ENCODE measurements at places on chromosomes 3 and 15. TPM values are rescaled to one million over a fixed set of nuclear protein-coding genes. Genes with fewer than 3 reads are reported as not detected.
A peak's percentile ranks its signal among the peaks of the same experiment; 100 is the strongest.

DNA sequence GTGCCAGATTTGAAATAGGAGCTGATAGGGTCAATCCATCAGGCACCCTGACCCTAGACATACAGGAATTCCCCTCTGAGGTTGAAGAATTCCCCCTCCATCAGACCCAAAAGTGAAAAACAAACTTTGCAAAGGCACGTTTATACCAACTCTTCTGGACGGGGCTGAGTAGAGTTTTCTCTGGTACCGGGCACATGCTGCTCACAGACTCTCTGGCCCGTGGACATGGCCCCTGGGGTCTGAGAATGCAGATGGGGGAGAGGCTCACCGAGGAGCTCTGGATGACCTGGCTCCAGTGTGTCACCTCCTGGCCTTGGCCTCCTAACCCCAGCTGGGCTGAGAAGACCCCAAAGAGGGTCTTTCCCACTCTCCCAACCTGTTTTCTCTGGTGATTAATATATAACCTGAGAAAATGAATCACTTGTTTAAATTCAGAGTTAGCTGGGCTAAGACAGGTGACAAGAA, 11.2 kb upstream of the LIPC start:
- no peak for DNase-seq

DNA sequence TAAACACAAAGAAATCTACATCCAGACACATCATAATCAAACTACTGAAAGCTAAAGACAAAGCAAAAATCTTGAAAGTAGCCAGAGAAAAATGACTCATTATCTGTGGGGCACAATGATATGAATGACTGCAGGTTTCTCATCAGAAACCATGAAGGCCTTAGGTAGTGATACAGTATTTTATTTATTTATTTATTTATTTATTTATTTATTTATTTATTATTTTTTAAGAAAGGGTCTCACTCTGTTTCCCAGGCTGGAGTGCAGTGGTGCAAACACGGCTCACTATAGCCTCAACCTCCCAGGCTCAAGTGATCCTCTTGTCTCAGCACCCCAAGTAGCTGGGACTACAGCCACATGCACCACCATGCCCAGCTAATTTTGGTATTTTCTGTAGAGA, 15.2 kb downstream of the CCK start:
- DNase-seq, result no peak

DNA sequence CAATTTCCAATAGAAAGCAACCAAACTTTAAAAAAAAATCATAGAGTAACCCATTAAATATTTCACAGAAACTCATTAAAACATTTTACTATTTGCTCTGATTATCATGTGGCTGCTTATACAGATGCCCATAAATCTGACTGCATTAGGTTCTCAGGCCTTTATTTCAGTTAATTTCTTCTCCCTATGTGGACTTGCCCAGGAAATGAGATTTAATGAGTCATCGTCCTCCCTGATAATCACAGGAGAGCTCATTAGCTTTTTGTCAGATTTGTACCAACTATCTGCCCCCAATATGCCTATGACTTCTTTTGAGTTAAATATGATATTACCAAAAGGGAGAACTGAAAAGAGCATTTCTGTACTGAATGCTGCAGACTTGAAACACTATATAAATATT, 168.0 kb downstream of the FOXB1 start:
- DNase-seq, result no peak

DNA sequence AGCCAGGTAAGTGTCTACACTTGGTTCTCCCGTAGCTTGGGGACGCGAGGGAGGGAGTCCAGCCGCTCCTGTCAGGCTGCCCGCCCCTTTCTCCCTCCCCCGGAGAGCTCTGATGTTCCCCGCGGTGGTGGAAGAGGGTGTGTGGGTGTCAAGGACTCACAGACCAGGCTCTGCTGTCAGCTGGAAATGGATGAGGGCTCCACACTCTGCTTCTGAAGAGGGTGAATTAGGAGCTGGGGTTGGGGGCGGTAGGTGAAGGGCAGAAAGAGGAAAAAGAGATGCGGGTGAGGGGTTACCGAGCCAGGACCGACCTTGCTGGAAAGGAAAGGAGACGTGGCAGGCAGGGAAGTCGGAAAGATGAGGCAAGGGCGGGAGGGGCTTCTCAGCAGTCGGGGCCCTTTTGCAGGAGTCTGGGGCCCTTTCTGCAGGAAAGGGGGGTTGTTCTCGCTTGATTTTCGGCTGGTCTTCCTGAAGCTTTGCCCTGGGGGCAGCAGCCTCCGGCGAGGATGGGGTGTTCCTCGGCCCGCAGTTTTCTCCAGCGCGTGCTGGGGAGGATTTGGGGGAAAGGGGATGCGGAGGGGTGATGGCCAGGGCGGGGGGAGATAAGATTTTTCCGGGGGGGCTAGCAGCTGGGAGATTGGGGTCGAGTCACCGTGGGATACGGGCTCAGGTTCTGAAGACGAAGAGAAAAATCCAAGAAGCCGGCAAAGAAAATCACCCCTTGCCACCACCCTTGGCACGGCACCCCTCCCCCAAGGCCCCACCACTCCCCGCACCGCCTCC, 602 bp upstream of the BAHD1 start:
- peak; percentile 58 for DNase-seq

Gene PAK2
- 43.5 TPM for total RNA-seq

- DNase-seq, result no peak
These were observed 70.4 kb downstream of the LSM3 start for GRCh38 chr3:14248849-14249523.

DNA sequence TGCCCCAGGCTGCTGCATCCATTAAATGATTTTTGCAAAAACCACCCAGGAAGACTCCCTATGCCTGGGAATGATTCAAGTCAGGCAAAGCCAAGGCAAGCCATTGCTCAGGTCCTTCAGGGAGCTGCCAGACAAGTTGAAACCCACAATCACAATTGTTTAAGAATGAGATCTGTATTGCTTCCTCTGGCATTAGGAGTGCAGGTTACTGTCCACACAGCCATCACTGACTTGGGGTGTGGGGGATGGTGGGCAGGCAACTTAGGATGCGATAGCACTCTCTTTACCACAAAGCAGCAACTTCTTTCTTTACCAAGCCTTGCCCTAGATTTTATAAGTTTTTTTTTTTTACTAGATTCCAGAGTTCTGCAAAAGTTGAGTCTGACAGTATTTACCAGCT, 15.0 kb upstream of the IL20RB start:
- no peak for DNase-seq

DNA sequence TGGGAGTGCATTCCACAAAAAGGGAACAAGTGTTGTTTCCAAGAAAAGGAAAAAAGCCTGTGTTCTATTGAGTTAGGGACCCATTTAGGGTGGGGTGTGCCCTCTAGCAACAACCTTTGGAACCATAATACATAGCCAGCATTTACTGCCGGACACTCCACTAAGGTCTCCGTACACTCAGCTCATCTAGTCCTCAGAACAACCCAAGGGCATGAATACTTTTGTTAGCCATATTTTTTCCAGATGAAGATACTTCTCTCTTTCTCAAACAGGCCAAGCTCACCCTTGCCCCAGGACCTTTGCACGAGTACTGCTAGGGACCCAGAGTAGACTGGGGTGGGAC, 46.2 kb downstream of the GLDN start:
- no peak for DNase-seq

GRCh38 chr3:77786216-77786615, 746.3 kb downstream of the ROBO2 start:
- no peak for DNase-seq

GRCh38 chr15:98315971-98316370, 332.4 kb upstream of the IGF1R start:
- no peak for DNase-seq

Gene PLCB2
- 7.5 TPM for total RNA-seq

Gene WDR93
- total RNA-seq, result not detected

- DNase-seq, result no peak
These were observed 6.9 kb downstream of the MUC13 start for GRCh38 chr3:124927574-124928045.

Gene STRIT1
- 0.79 TPM for total RNA-seq

Gene ZBED2
- total RNA-seq, result not detected

Gene PTH1R
- total RNA-seq, result 13.0 TPM

Gene ATP10A
- total RNA-seq, result 1.2 TPM

Gene SLC12A1
- total RNA-seq, result not detected

DNA sequence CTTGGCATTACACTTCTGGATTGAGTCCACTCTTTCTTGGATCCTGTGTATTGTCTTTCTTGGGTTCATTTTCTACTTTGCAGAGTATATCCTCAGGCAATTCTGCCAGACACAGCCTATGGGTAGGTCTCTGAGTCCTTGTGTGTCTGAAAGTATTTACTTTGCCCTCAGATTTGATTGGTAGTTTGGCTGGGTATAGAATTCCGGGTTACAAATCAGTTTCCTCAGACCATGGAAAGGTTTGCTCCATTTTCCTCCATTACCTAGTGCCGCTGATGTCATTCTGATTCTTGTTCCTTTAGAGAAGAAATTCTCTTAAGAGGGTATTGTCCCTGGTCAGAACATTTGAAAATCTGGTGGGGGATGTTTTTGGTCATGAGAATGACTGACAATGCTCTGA, 133.2 kb downstream of the NUP210 start:
- no peak for DNase-seq

- no peak for DNase-seq
These were observed 121.1 kb downstream of the GSK3B start for GRCh38 chr3:119973018-119973646.

GRCh38 chr3:46946856-46947545, 29.5 kb downstream of the CCDC12 start:
- peak; percentile 59 for DNase-seq

DNA sequence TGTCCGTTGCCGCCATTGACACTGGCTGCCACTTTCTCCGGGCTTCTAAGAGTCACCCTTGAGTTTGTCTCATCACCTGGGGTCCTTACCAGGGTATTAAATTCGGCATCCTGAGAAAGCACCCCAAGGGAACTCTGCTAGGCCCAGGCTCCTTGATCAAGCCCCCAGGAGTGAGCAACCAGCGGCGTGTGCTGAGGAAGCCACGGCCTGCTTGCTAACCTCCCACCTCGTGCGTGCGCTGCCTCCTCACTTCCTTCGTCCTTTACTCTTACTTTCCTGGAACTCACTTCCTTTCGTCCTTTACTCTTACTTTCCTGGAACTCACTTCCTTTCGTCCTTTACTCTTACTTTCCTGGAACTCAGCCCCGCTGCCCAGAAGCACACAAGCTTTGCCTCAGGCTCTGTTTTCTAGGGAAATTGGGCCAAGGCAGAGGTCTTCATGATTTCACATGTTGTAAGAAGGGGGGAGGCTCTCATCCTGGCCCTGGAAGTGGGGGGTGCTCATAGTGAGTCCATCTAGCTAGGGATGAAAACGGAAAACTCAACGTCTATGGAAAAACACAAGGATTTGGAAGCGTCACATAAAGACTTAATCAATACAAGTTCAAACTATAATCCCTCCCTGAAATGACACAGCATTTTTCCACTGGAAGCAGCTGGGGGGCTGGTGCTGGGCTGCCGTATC, 36.7 kb upstream of the BDH1 start:
- DNase-seq, result no peak

- no peak for DNase-seq
These were observed 560.8 kb downstream of the FOXP1 start for GRCh38 chr3:71022551-71023335.

- no peak for DNase-seq
These were observed 83.5 kb downstream of the FAM81A start for GRCh38 chr15:59521443-59521842.

DNA sequence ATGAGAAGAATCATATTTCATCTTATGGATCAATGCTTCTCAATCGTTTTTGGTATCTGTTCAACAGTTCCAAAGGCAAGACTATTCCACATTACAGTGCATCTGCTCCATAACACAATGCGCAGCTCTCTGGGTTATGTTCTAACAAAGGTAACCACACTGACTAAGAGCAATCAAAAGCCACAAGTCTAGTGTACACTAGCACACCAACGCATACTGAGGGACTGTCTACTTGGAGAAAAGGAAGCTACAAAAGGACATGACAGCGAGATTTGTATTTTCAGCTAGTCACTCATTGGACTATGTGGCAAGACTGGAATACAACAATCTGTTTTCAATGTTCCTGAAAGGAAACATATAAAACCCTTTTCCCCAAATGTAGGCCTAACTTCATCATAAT, 35.8 kb downstream of the SETD2 start:
- DNase-seq, result no peak

Gene SPTBN5
- total RNA-seq, result 3.6 TPM

Gene CEMIP
- not detected for total RNA-seq

- DNase-seq, result no peak
These were observed 56.7 kb upstream of the MAGI1 start for GRCh38 chr3:66095295-66096001.

Gene TMEM40
- 2.8 TPM for total RNA-seq

DNA sequence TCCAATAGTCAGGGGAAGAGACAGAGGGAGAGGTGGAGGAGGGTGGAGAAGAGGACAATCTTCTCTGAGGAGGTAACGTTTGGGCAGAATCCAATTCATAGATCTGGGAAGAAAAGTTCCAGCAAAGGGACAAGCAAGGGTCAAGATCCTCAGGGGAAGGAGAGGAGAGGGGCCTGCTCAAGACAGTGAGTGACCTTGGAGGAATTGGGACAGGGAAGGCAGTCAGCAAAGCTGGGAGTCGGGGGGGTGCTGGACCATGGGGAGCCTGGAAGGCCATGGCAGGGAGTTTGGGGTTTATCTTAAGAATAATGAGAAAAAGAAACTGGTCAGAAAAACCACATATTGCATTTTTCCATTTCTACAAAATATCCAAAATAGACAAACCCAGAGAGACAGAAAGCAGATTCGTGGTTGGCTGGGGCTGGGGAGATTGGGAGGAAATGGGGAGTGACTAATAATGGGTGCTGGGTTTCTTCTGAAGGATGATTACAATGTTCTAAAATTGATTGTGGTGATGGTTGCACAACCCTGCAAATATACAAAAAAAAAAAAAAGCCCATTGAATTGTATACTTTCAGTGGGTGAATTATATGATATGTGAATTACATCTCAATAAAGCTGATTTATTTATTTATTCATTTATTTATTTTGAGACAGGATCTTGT, 19.6 kb upstream of the SRP14 start:
- no peak for DNase-seq

GRCh38 chr3:138172625-138173024, 2.1 kb downstream of the DBR1 start:
- no peak for DNase-seq

DNA sequence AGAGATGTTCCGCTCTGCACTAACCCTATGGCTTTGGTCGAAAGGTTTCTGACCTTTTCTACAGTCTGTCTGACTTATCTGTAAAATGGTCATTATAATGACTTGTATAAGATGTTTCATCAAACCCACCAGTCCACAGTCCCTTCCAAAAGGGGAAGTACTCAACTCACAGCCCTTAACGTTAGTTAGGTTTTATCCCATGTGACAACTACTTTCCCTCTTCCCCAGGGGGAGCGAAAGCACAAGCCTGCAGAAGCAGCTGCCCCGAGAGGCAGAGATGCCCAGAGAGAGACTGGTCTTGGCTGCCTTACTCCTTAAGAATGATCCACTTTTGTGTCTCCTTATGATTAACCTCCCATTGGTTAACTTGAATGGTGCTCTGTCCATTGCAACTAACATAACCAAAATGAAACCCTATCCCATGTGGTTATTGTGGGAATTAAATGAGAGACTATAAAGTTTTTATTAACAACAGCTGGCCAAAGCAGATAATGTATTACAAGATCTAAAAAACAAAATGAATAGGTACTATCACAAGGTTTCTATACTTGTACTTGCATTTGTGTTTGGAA, 6.4 kb downstream of the ASTE1 start:
- no peak for DNase-seq

- no peak for DNase-seq
These were observed 6.7 kb downstream of the PAQR5 start for GRCh38 chr15:69305204-69305931.

GRCh38 chr3:94927175-94927574, 864.3 kb downstream of the NSUN3 start:
- DNase-seq, result no peak
